Activated T-cell treated with anti-CD3 and anti-CD28 coated beads, Interleukin-2, amount 50 U/mL, for 72 hours (primary cell): ENCODE measurements at places on chromosomes 6 and 20.

GRCh38 chr6:3535776-3536435 lies 79.1 kb upstream of the SLC22A23 start:
- DNase-seq = no peak

- DNase-seq = no peak
Observed at GRCh38 chr20:22819112-22819511, 216.0 kb upstream of the SSTR4 start.

DNA sequence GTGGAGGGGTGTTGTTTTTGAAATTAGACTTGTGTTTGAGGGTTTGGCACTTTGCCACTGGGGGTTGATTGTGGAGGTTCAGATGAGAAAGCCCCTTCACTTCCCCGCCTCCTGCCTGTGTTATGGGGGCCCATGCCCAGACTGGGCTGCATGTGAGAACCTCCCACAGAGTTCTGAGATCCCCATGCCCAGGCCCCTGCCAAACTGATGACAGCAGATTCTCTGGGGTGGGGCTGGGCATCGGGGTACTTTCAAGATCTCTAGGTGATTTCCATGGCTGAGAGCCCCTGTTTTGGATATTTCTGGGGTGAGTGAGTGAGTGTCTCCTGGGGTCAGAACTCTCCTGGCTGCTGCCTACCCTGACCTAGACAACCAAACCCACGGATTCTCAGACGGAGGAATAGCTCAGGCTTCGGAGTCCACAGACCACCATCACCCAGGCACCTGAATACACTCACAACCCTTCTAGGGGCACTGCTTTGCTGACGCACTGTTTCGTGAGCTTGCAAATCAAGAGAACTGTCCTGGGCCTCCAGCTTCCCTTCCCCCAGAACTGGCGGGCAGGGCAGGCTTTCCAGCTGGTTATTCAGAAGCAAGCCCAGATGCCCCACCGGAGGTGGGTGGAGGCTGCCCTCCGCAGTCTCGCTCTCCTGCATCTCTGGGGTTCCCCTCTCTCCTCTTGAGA lies 6.3 kb downstream of the BCAS1 start:
- DNase-seq = peak; percentile 73

DNA sequence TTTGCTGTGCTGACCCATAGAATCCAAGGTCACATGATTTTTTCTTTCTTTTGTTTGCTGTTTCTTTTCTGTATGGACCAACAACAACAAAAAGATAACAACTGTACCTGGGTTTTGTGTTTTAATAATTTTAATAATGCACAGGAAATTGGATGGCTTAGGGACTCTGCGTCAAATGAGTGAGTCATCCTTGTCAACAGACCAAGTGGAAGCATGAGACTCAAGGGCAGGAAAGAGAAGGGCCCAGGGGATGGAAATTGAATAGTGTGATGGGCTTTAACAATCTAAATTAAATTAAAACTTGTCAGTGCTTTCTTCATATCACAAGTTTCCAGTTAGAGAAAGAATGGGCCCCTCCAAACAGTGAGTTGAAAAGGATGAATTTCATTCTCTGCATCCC lies 413.0 kb downstream of the PREX1 start:
- no peak for DNase-seq

DNA sequence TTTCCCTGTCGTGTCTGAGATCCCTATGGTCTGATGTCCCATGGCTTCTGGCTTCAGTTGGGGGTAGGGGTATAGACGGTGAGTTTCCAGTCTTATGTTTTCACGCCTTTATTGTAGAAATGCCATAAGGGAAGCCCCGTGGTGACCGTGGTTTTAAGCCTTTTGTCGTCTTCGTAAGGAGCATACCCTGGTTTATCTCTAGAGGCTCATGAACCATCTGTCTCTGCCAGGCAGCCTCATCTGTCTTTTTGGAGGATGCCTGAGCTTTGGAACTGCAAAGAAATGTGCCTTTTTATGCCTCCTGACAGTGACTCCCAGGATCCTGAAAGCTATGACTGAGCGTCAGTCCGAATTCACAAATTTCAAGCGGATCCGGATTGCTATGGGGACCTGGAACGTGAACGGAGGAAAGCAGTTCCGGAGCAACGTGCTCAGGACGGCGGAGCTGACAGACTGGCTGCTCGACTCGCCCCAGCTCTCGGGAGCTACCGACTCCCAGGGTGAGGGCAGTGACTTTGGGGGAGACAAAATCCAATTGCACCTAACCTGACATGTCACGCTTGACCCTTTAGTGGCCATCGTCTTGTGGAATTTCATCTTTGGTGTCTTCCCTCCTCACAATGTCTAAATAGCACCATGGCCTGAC lies 84.6 kb downstream of the SYNJ2 start:
- no peak for DNase-seq

DNA sequence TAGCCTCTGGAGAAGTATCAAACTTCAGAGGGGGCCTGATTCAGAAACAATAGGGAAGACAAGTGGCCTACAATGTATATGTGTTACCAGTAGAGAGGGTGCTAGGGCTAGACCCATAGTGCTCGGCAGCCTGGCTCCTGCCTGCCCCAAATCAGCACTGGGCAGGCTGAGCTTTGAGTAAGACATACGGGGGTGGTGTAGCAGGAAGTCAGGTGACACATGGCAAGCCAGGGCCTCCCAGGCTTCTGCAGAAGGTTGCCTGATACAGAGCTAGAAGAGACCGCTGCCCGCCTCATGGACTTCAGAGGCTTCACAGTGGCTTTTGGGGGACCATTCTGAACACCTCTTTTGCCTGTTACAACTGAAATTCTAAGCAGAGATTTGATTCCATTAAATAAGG lies 43.4 kb downstream of the RALY start:
- peak; percentile 69 for DNase-seq

DNA sequence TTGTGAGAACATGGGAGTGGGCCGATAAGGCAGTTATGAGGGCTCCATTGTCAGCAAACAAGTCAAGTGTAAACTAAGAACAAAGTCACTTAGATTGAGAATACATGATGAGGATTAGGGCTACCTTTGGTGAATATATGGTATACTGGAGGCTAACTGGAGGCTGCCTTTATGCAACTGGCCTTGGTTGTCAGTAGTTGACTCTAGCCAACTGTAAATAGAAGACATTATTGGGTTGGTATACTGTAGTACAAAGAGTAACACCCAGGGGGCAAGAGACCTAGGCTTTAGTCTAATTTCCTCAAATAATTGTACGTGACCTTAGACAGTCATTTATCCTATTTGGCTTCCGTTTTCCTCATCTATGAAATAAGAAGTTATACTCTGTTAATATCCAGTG lies 235.2 kb downstream of the ARID1B start:
- DNase-seq = no peak

DNA sequence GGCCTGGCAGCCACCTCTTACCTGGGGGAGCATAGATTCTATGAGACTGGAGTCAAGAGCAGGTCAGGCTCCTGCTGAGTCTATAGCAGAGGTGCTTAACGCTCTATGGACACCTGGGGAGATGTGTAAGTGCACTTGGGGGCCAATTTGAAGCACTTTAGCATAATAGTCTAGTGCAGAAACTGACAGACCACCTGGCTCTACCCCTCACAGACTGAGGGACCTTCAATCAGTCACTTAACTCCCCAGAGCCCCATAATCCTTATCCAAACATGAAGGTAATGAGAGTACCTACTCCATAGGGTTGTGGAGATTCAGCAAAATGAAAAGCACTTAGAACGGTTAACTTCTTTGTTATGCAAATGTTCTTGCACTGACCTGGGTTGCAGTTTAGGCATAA lies 87.3 kb upstream of the SLC22A16 start:
- no peak for DNase-seq

GRCh38 chr20:34712525-34713192 lies 8.5 kb downstream of the TP53INP2 start:
- no peak for DNase-seq

GRCh38 chr6:44113414-44113813 lies 13.8 kb downstream of the MRPL14 start:
- DNase-seq = no peak

DNA sequence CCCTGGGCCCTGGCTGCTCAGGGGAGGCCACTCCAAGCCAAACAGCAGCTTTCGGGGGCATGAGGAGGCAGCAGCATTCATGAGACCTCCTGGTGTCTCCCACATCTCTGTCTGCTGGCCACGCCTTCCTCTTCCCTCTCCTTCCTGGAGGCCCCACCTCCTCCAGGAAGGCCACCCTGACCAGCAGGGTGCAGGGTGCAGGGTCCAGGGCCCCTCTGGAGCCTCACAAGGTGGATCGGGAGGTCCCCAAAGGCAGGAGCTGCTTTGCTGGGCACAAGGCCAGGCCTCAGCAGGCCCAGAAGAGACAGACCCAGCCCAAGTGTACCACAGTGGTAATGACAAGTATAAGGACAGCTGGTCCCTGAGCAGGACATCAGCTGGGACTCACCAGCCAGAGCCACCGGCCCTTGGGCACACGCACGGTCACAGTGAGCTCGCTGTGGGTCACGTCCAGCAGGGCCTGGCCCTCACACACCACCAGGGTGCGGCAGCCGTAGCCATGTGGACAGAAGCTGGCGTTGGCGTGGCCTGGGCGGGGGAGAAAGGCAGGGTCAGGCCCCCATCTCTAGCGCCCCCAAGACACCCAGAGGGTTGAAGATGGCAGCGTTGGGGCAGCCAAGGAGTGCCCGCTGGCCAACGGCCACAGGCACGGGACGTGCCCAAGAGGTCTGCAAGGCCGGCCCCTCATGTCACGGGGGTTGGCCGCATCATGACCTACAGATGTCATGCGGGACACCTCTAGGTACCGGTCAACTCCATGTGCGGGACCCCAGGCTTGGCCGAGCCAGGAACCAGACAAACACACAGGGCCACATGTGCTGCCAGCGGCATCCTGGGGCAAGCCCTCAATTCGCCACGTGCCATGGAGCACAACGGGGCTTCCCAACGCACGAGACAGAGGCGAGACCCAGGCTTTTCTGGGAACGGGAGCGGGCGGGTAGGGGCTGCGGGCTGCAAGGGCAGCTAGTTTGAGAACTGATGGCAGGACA lies 26.9 kb downstream of the ADRM1 start:
- DNase-seq = no peak

DNA sequence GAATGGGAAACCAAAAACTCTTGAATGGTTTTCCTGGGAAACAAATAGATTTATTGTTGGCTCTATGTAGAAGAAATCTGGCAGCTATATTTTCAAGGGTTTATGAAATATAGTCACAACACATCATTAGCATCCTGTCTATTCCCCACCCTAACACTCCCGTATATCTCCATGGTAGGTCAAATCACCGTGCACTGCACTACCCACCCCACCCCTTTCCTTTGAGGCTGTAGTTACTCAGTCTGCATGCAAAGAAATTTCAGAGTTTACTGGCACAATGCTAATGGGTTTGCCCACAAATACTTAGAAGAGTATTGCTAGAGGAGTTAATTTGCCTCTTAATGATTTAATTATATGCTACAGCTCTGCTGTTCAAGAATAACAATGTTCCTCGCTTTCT lies 329.1 kb upstream of the TSHZ2 start:
- DNase-seq = no peak

DNA sequence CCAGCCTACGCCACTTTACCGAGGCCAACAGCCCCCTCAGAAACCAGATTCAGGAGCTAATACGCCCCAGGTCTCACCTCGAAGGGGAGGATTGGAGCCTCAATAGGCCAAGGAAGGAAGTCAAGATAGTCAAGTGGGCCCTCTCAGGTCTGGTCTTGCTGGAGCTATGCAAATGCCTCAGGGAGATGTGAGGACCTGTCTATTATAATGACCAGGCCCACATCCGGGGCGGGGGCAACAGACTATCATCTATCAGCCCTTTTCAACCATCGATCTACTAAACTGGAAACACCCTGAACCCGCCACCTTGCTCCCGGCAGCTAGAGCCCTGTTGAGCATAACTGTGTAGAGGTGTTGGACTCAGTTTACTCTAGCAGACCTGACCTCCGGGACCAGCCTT lies 12.7 kb upstream of the GSTA3 start:
- DNase-seq = no peak

- no peak for DNase-seq
Observed at GRCh38 chr20:57680131-57680716, 29.6 kb downstream of the PMEPA1 start.
